ENCODE measurements at places on chromosomes 7 and 10.

DNA sequence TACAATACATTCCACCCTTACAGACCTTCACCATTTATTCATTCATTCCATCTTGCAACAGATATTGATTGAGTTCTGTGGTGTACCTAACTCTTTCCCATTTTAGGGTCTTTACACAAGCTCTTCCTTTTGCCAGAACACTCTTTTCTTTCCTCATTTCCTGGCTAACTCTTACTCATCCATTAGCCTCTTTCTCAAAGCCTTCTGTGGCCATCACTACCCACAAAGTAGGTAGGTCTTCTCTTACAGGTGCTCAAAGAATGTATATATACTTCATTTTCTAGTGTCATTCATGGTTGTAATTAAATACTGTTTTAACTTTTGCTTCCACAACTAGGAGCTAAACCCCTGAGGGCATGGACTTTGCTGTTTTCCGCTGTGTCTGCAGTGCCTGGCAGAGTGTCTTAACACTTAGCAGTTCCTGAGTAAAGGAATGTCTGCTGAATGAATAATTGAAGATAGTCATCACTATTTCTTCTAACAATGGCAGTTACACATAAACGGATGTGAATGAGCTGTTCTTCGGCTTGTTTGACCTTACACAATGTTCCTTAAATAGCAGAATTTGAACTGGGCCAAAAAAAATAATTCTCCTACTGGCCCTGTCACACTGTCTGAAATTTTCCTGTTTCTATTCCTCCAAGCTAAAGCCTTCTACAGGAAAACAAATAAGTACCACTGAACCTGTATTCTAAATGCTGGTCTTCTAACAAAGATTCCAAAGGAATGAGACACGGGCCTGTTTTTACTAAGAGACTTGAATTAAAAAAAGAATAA lies 15.1 kb downstream of the BCAP29 start:
- no peak for DNase-seq

- DNase-seq: no peak
Observed at GRCh38 chr7:12716134-12716681, 28.8 kb downstream of the ARL4A start.

DNA sequence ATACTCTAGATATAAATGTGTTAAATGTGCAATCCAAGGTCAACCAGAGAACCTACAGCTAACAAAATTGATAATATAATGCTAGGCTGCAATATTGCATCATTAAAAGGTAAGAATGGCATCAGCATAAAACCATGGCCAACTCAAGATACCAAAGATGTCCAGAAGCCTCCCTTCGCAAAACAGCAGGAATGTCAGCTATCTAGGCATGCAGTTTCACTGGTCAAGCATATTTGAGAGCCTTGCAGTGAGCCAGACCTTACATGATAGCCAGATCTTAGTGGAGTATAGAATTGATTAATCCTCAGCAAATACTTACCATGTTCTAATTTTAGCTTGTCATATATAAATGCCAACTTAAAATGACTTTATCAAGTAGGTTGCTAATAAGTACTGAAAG lies 138.8 kb downstream of the ZEB1 start:
- DNase-seq: no peak

DNA sequence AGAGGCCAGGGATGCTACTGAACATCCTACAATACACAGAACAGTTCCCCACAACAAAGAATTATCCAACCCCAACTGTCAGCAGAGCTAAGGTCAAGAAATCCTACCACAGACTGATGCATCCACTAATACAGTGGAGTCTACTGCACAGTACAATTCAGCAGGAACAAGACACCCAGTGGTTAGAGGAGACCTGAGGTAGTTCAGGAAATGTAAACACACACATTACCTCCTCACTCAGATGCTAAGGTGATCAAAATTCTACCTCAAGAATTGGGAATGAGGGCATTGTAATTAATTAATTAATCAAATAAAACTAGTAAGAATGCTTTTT lies 91.4 kb downstream of the ZFAND4 start:
- DNase-seq: no peak

DNA sequence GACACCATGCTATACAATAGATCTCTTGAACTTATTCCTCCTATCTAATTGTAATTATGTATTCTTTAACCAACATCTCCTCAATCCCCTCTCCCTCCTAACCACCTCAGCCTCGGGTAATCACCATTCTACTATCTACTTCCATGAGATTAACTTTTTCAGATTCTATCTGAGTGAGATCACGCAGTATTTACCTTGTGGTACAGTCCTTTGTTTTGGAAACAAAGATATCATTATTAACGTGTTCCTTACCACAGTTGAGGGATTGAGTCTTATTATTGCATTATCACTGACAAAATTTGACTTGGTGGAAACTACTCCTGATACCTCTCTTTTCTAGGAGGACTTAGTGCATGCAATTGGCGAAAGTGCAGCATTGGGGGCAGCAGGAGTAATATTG lies 26.0 kb upstream of the HYAL4 start:
- no peak for DNase-seq

GRCh38 chr7:14896461-14896860 lies 6.1 kb downstream of the DGKB start:
- no peak for DNase-seq

- no peak for DNase-seq
Observed at GRCh38 chr7:128200376-128200775, 40.7 kb upstream of the LEP start.

DNA sequence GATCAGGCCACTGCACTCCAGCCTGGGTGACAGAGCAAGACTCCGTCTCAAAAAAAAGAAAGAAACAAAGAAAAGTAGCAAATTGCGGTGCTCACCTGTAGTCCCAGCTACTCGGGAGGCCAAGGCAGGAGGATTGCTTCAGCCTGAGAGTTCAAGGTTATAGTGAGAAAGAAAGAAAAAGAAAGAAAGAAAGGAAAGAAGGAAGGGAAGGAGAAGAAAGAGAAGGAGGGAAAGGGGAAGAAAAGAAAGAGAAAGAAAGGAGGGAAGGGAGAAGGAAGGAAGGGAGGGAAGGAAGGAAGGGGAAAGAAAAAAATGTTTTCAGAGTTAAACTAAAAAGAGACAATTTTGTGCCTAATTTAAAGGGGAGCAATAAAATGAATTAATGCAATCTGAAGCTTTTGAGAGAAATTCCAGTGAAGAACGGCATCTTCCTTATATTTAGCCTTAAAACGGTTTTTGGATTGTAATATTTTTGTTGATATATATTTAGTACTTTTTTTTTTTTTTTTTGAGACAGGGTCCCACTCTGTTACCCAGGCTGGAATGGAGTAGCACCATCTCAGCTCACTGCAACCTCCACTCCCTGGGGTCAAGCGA lies 47.4 kb upstream of the RSBN1L start:
- no peak for DNase-seq

- DNase-seq: no peak
Observed at GRCh38 chr10:129426606-129427005, 40.4 kb upstream of the MGMT start.
